ENCODE measurements at places on chromosomes 3 and 15.

DNA sequence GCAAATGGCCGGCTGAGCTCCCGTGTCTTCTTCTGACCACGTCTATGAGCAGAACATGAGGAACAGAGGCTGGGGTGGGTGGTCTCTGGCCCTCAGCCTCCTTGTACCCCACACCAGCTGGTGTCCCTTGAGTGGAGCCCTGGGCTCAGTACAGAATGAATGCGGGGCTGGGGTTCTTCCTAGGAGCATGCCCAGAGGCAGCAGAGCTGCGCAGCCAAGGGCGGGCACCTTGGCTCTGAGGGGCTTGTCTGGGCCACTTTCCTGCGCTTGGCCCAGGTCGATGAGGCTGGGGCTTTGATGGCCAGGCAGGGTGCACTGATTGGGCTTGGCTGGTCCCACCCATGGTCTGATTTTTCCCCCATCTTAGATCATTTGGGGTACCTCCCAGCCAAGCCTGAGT is 6.4 kb downstream of the SCN5A start:
- no peak for DNase-seq
- peaks cover 8% of the 10 kb centered on the region for H3K27me3 ChIP-seq
- H3K4me3 ChIP-seq = no peak overlapping the region
- no peaks in the 10 kb centered on the region for H3K36me3 ChIP-seq
- H3K27ac ChIP-seq = no peak overlapping the region
- H3K4me1 ChIP-seq = no peaks in the 10 kb centered on the region

DNA sequence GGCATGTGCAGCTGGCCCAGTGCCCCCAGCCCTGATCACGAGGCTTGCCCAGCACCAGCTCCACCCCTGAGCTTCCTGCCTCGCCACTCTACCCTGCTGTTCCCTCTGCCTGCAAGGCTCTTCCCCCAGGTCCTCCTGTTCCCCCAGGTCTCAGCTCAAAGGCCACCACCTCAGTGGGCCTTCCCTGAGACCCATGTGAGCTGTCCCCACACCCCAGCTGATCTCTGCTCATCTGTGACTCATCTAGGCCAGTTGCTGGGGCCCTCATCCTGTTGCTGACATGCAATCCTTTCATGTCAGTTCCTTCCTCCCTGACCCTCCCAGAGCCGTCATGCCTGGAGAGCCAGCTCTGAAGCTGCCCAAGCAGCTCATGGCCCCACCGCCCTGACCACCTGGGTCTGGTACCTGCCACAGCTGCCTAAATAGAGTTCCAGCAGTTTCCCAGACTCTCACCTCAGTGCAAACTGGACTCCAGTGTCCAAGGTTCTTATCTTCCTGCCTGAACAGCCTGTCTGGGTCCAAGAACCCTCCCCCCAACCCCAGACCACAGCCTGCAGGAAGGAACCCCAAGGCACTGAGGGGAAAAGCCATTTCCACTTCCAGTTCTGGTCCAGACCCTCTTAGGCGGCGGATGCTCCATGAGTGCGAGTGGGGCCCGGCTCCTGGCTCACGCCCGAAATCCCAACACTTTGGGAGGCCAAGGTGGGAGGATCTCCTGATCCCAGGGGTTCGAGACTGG is 116.6 kb upstream of the IQSEC1 start:
- peaks cover 14% of the 10 kb centered on the region for H3K4me1 ChIP-seq
- no peaks in the 10 kb centered on the region for H3K36me3 ChIP-seq
- H3K4me3 ChIP-seq = no peak overlapping the region

DNA sequence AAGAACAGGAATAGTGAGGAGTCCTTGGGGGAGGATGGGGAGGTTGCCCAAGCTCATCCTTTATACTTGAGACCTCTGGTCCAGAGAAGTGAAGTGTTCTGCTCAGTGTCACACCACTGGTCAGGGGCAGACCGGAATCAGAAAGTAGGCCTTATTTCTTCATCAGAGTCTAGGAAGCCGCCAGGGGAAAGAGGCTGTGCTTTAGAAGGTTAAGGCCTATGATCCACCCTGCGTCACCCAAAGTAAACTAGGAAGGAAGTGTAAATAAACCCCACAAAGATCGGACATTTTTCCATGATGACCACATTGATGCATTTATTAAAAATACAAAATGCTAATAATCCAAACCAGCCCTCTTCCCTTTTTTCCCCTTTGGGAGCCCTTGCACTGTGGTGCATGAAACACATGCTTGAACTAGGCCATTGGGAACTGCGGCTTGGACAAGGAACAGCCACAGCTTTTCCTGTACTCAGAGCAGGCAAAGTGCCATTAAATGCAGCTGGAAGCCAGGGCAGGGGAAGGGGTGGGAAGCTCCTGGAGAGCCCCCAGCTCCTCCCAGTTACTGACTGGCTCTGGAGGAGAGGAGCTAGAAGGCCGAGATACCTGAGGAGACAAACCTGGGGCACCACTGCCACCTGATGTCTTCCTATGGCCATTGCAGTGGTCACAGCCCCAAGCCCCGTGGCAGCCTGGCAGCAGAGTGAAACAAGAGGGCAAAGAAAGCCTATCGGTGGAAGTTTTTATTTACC is 37.0 kb downstream of the CDC25A start:
- peak; percentile 64 for DNase-seq
- no peaks in the 10 kb centered on the region for H3K36me3 ChIP-seq
- no peak overlapping the region for H3K4me3 ChIP-seq
- no peaks in the 10 kb centered on the region for H3K27me3 ChIP-seq
- no peaks in the 10 kb centered on the region for H3K4me1 ChIP-seq

DNA sequence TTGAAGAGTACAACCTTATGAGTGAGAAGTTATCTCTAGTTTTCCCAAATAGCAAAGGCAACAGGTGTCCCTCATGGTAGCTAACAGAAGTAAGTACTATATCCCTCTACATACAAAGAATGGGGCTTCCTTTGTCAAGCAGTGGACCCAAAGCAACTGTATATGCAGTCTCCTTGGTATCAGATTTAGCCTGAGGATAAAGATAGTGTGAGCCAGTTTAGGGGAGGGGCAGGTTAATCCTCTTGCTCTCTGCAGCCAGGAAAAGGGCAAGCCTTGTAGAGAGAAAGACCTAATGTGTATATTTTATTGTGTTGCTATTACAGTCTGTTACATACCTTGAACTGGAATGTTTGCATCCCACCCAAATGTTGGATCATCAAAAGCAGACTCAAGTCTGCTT is 117.9 kb upstream of the COL8A1 start:
- H3K4me1 ChIP-seq = no peaks in the 10 kb centered on the region
- no peaks in the 10 kb centered on the region for H3K36me3 ChIP-seq
- no peak overlapping the region for H3K4me3 ChIP-seq
- H3K27me3 ChIP-seq = no peaks in the 10 kb centered on the region
- DNase-seq = no peak

GRCh38 chr3:194062830-194063229 is 73.1 kb upstream of the HES1 start:
- peaks cover 2% of the 10 kb centered on the region for H3K4me1 ChIP-seq
- H3K36me3 ChIP-seq = no peaks in the 10 kb centered on the region
- no peak for DNase-seq
- H3K27ac ChIP-seq = no peak overlapping the region

GRCh38 chr3:106208251-106208650 is 339.4 kb upstream of the CBLB start:
- peaks cover 14% of the 10 kb centered on the region for H3K36me3 ChIP-seq
- no peak overlapping the region for H3K4me3 ChIP-seq
- H3K27ac ChIP-seq = peak overlapping the region; percentile 96
- no peak for DNase-seq
- H3K4me1 ChIP-seq = peaks cover 80% of the 10 kb centered on the region

DNA sequence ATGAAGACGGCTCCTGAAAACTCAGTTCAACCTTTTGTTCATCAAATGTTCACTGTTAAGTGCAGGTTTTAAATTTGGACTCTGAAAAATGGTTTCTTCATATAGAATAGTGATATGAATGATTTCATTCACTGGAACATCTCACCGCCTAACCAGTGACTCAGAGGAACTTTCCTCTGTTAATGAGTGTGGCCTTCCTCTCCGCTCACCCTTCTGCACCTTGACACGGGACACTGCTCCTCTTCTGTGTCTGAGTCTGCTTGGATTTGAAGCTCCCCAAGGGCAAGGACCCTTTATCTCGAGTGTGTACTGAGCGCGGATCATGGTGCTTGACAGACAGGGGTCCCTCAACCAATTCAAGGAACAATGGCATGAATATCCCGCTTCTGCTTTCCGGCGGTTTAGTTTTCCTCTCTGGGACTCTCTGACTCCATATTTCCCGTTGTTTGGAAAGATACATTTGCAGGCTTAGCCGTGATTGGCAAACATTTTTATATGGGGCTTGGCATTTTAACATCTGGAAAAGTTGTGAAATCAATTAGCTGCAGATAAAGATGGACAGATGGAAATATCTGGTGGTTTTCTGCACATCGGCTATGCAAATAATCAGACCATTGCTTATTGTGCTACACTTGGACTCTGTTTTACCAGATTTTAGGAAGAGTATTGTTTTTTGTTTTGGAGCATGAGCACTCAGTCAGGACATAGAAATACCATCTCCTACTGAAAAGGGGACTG is 20.9 kb downstream of the KBTBD8 start:
- no peak overlapping the region for H3K27ac ChIP-seq
- H3K4me3 ChIP-seq = no peak overlapping the region
- H3K27me3 ChIP-seq = no peaks in the 10 kb centered on the region

DNA sequence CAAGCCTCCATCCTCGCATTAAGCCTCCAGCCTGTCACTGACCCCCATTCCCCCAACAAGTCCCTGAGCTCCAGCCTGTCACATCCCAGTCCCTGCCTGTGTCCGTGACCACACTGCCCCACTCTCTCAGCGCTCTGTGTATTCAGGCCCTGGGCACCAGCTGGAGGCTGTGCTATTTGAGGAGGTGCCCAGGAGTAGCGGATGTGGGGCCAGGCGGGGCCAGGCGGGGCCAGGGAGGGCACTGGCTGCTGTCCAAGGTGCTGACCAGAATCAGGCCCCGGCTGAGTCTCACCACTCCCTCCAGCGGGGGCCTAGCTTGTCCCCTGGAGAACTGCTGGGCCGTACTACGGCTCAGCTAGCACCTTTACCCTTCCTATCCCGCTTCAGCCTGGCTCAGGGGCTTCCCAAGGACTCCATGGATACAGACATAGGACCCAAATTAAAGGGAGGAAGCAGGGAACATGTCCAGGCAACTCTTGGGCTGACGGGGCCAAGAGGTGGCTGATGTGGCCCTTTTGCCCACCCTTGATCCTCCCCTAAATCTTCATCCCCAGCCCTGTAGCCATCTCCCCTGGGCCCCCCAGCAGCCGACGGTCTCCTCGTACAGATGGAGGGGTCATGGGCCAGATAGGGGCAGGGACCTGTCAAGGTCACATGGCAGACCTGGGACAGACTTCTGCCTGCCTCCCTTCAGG is 1.1 kb downstream of the HHATL start:
- peak; percentile 69 for DNase-seq
- peaks cover 2% of the 10 kb centered on the region for H3K4me1 ChIP-seq
- peaks cover 5% of the 10 kb centered on the region for H3K27me3 ChIP-seq
- H3K4me3 ChIP-seq = no peak overlapping the region
- H3K27ac ChIP-seq = no peak overlapping the region
- no peaks in the 10 kb centered on the region for H3K36me3 ChIP-seq

GRCh38 chr3:131431754-131432153 is 50.2 kb downstream of the NUDT16 start:
- H3K27ac ChIP-seq = no peak overlapping the region
- no peaks in the 10 kb centered on the region for H3K36me3 ChIP-seq
- DNase-seq = no peak
- no peak overlapping the region for H3K4me3 ChIP-seq
- no peaks in the 10 kb centered on the region for H3K4me1 ChIP-seq

DNA sequence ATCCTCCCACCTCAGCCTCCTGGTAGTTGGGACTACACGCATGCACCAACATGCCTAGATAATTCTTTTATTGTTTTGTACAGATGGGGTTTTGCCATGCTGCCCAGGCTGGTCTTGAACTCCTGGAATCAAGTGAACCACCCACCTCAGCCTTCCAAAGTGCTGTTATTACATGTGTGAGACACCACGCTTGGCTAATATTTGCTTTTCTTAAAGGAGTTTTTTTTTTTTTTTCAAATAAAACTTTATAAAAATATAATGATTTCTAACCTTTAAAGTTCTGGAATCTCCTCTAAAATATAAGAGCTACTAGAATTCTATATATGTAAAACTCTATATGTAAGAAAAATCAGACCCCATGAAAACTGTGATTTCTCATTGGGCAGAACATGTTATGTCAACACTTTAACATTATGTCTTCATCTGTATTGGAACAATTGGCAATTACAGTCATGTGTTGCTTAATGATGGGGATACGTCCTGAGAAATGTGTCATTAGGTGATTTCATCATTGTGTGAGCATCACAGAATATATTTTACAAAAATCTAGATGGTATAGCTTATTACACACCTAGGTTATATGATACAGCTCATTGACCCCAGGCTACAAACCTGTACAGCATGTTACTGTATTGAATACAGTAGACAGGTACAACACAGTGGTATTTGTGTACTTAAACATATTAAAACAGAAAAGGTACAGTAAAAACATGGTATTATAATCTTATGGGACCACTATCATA is 377.0 kb downstream of the PLCL2 start:
- no peak for DNase-seq
- no peak overlapping the region for H3K4me3 ChIP-seq
- no peaks in the 10 kb centered on the region for H3K4me1 ChIP-seq
- H3K27ac ChIP-seq = no peak overlapping the region

- no peak overlapping the region for H3K27ac ChIP-seq
- H3K36me3 ChIP-seq = no peaks in the 10 kb centered on the region
- DNase-seq = peak; percentile 31
- peaks cover 3% of the 10 kb centered on the region for H3K27me3 ChIP-seq
- H3K4me3 ChIP-seq = no peak overlapping the region
These were observed 104.1 kb upstream of the LPP start for GRCh38 chr3:188049606-188050530.

- no peak overlapping the region for H3K4me3 ChIP-seq
- DNase-seq = no peak
- H3K27ac ChIP-seq = no peak overlapping the region
- H3K4me1 ChIP-seq = no peaks in the 10 kb centered on the region
These were observed 423.4 kb upstream of the UBE2E2 start for GRCh38 chr3:22779737-22780136.

- H3K4me3 ChIP-seq = no peak overlapping the region
- DNase-seq = no peak
- H3K36me3 ChIP-seq = peaks cover 11% of the 10 kb centered on the region
- H3K4me1 ChIP-seq = no peaks in the 10 kb centered on the region
- H3K27me3 ChIP-seq = peaks cover 11% of the 10 kb centered on the region
- no peak overlapping the region for H3K27ac ChIP-seq
These were observed 171.4 kb downstream of the CACNA1D start for GRCh38 chr3:53665608-53666425.

DNA sequence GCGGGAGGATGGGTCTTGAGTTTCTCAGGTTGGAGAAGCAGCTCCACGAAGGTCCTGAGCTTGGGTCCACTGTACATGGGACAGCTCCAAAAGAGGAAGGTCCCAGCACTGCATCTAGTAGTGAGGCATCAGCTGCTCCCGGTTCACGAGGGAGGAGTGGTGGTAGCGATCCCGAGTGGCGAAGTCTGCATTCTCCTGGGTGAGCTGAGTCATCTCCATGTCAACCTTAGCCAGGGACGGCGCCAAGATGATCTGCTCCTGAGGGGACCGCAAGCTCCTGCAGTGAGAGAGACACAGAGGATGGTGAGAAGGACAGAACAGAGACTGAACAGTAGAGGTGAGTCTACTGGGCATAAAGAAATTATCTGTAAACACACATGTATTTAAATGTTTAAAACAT is 28.0 kb upstream of the HEG1 start:
- H3K36me3 ChIP-seq = no peaks in the 10 kb centered on the region
- no peak overlapping the region for H3K4me3 ChIP-seq
- no peak for DNase-seq
- no peaks in the 10 kb centered on the region for H3K4me1 ChIP-seq
- H3K27me3 ChIP-seq = peaks cover 1% of the 10 kb centered on the region
- no peak overlapping the region for H3K27ac ChIP-seq

Data from activated naive CD8-positive, alpha-beta T cell treated with anti-CD3 and anti-CD28 coated beads, Interleukin-2, amount 50 U/mL, for 24 hours (primary cell).